ENCODE measurements at places on chromosomes 12 and 14. TPM values are rescaled to one million over a fixed set of nuclear protein-coding genes. Genes with fewer than 3 reads are reported as not detected.
A peak's percentile ranks its signal among the peaks of the same experiment; 100 is the strongest.

GRCh38 chr12:22047494-22047893 is 1.5 kb downstream of the CMAS start:
- no peak for DNase-seq
- no peaks in the 10 kb centered on the region for H3K27me3 ChIP-seq
- H3K27ac ChIP-seq = no peak overlapping the region
- no peaks in the 10 kb centered on the region for H3K36me3 ChIP-seq

GRCh38 chr14:101294136-101294535 is 267.2 kb upstream of the DIO3 start:
- no peaks in the 10 kb centered on the region for H3K4me1 ChIP-seq
- no peaks in the 10 kb centered on the region for H3K36me3 ChIP-seq
- no peak overlapping the region for H3K27ac ChIP-seq
- peaks cover 15% of the 10 kb centered on the region for H3K27me3 ChIP-seq
- H3K4me3 ChIP-seq = no peak overlapping the region
- DNase-seq = no peak

The MYH6 gene
- total RNA-seq = not detected

DNA sequence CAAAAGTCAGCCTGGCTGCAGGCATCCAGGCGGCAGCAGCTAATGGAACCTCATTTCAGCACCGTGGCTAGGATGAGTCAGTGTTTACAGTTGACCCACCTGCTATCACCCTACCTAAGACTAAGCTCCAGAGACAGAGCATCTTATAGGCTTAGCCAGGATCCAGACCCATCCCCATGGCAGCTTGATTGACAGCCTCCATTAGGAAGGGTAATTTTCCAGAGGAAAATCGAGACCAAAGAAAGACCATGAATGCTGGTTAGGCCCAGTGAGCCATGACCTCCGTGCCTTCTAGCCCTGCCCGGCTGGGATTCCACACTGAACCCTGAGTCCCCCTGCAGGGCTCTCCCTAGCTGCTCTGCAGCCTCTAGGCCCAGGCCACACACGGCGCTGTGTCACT is 38.7 kb downstream of the TUNAR start:
- no peak for DNase-seq
- no peak overlapping the region for H3K27ac ChIP-seq

The DBX2 gene
- total RNA-seq = 0.13 TPM

DNA sequence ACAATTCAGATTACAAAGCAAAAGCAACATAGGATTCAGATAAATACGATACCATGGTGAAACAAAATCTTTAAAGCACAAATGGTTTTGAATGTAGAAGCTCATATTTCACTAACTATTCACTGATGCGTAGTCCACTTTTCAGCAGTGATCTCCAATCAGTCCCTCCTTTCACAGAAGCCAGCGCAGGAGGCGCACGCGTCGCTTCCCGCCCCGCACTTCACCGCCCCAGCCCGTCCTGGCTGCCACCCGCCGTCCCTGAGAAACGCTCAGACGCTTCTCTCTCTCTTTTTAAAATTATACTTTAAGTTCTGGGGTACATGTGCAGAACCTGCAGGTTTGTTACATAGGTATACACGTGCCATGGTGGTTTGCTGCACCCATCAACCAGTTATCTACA is 19.8 kb upstream of the CHFR start:
- DNase-seq = no peak
- peaks cover 36% of the 10 kb centered on the region for H3K27me3 ChIP-seq
- H3K27ac ChIP-seq = no peak overlapping the region
- H3K36me3 ChIP-seq = no peaks in the 10 kb centered on the region
- H3K4me1 ChIP-seq = no peaks in the 10 kb centered on the region
- no peak overlapping the region for H3K4me3 ChIP-seq

GRCh38 chr14:68343534-68344118 is 449.2 kb downstream of the ZFP36L1 start:
- H3K4me3 ChIP-seq = no peak overlapping the region
- no peaks in the 10 kb centered on the region for H3K36me3 ChIP-seq
- no peak overlapping the region for H3K27ac ChIP-seq
- DNase-seq = no peak
- no peaks in the 10 kb centered on the region for H3K27me3 ChIP-seq

- H3K36me3 ChIP-seq = no peaks in the 10 kb centered on the region
- H3K27ac ChIP-seq = peak overlapping the region; percentile 50
- peak; percentile 69 for DNase-seq
- peaks cover 11% of the 10 kb centered on the region for H3K4me1 ChIP-seq
These were observed 72.0 kb downstream of the C12orf56 start for GRCh38 chr12:64318605-64319004.

The MGAT4C gene
- total RNA-seq = 10.3 TPM

Data from A673 (cell line).